Common myeloid progenitor, CD34-positive (primary cell): ENCODE measurements at places on chromosomes 12 and 14.

DNA sequence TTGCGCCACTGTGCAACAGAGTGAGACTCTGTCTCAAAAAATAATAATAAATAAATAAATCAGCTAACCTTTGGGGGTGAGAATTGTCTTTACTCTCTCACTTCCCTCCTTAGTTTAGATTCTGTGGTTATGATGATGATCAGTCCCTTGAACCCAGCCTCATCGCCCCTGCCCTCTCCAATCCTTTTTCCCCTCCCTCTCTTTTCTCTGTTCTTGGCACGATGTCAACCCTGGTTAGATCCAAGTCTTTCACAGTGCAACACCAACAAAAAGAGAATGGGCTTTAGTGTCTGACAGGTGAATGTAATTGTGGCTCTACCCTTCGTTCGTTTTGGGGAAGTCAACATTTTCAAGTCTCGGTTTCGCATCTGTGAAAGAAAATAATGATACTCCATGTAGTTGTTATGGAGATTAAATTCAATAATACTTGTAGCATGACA lies 59.0 kb downstream of the NTN4 start:
- no peak for DNase-seq

DNA sequence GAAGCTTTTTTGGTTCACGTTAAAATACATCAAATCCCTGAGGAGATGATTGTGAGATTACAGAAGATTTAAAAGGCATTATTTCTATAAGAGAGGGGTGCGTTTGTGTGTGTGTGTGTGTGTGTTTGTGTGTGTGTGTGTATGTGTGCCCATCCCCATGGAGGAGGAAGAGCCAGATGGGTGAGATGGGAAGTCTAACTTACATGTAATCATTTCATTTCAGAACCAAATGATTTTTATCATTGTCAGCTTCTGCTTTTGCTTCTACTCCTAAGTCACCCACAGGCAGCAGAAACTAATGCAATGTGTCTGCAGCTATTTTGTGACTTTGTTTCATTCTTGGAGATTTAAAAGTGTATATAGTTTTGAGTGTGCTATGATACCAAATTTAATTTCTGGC lies 68.7 kb downstream of the SLC4A8 start:
- peak; percentile 36 for DNase-seq

DNA sequence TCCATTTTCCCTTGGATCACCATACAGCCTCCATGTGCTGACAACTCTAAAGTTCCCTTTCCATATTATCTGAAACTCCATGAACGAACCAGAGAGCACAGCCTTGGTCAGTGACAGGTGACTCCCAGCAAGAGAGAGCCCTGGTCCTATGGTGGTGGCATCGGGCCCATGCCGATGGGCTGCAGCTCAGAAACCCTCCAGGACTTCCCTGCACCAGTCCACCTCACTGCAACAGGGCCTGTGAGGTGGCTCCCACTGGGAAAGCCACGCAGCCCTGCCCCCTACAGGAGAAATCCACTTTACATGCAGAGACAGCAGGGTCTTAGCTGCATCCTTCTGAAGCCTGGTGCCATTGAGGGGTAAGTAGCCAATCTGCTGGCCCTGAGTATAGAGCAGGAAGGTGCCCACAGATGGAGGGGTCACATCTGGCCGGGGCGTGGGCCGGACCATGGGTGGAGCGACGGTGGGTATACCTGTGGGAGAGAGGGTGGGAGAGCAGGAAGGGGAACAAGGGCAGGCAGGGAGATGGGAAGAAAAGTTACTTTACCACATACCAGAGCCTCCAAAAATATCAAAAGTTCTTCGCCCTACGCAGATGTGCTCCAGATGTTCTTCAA lies 24.7 kb downstream of the RTRAF start:
- no peak for DNase-seq

DNA sequence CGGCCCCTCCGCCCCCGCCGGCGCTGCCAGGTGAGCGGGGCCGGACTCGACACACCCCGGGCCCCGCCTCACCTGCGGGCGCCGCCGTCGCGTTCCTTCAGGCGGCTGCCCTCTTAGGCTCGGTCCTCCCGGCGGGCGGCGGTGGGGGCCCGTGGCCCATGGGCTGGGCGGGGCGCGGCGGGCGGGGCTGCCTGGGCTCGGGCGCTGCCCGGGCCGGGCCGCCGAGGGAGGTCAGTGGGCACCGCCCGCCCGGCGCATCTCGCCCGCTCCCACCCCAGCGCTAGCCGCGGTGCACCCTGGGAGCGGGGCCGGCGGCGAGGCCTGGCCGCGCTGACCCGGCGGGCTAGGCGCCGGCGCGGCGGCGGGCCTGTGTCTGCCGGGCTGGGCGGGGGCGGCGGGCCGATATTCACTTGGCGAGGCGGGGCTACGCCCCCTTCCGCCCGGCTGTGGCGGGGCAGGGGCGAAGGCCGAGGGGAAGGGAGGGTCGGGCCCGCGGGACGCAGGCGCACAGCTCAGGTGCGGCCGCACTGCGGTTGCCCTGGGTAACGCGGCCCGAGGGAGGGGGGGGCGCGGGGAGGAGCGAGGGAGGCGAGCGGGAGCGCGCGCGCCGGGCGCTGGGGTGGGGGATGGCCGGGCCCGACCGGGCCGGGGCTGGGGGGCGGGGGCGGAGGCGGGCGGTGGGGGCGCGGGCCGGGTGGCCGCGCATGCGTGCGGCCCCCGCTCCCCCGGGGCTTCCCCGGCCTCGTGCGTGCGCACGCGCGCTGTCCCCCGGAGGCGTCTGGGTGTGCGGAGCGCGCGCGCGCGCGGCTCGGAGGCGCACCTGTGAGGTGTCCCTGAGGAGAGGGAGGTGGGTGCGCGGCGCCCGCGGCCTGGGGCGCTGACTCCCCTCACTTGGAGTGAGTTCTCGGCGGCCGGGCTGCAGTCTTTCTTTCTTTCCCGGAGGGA lies at the start of the genes CCDC92 and ZNF664:
Gene CCDC92, minus strand, starts transcription at position 375 of the 945 bp plus-strand sequence. CDS start 28,526 bp downstream, outside the sequence.
Gene ZNF664, plus strand, starts transcription at position 759 of the 945 bp plus-strand sequence. CDS start 38,930 bp downstream, outside the sequence.
- DNase-seq: peak; percentile 91

GRCh38 chr12:17342381-17342961 lies 736.5 kb upstream of the LMO3 start:
- no peak for DNase-seq

DNA sequence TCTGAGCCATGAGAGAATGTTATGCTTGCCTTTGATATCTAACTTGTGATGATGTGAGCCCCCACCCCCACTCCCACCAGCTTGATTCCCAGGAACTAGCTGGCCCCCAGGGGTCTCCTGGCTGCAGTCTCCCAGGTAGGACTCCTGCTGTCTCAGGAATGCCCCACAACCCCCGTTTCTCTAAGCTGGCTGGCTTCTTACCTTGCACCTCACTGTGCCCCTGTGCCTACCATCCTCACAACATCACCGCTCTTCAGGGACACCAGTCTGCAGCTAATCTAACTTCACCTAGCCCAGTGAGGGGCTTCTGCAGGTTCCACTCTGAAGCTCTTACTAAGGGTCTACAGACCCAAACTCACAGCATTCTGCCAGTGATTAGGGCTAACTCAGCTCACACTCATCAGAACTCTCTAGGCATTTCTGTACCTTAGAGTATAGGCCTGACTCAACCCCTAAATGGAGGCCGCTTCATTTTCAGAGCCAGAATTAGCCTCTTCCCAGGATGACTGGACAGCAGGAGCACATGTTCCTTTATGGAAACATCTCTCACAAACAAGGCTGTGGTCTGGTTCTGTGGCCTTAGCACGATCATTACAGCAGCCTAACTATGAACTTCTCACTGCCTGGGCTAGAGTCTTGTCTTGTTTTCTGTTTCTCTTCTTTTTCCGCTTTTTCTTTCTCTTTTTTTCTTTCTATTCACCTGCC lies 72.8 kb upstream of the IFNG-AS1 start:
- DNase-seq: no peak

DNA sequence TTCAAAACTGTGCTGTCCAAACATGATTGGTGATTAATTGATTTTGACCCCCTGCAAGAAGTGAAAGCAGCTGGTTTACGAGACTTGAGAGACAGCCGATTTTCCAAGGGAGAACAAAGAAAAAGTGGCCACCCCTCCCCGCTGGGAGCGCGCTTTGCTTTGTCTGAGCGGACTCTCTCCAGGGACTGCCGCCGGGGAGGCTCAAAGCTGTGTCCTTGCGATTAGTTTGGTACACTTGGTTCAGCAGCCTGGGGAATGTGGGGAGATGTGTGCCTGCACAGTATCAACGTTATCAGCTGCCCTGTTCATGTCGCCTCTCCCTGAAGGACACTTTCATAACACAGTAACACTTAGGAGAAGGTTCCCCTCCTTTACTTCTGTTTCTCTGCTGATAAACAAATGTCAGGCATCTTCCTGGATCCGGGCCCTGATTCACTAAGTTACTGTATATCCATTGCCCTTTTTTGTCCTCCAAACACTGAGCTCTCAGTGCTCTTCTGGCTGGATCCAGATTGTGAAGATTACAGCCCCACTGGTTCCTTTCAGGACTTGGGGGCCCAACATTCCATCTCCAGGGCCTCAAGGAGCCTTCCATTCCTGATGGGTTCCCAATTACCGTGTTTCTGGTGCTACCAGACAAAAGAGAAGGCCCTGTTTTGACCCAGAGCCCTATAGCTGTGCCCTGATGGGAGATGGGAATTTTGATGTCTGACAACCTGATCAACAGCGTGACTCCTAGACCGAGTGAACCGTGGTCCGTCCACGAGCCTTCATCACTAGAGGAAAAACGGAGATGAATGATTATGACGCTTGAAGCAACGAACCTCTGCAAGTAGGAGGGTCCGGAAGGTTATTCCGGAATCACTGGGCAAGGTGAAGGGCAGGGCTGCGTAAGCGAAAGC lies 31.7 kb upstream of the TUBA1C start:
- peak; percentile 41 for DNase-seq

GRCh38 chr14:28373721-28374120 lies 392.9 kb upstream of the FOXG1 start:
- DNase-seq: no peak

DNA sequence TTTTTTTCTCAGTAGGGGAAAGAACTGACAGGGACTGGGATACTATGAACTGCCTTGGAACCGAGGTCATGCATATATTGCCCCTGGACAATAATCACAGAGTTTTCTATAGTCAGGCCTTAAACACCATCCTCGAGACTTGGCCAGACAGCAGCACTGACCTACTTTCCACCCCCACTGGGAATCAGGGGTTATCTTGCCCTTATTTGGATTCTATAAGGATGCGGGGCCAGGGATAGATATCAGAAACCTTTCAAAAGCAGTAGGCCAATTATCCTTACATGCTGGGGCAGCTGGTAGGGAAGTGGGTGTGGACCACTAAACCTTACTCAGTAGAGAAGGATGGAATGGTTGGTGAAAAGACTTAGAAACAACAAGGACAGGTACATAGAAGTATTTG lies 2.0 kb downstream of the ZNF219 start:
- DNase-seq: no peak

DNA sequence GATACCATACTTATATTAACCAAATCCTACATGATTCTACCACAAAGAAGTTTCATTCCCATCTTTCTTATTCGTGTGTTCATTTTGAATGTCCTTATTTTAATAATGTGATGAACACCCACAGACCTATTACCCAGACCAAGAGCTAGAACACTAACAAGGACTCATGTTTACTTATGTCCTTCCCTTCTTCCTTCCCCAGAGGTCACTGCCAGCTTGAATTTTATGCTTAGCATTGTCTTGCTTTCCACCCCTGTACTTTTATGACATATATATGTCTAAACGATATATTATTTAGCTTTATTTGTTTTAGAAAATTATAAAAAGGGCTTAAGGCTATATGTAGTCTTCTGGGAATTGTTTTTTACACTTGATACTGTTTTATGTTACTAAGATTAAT lies 238.6 kb downstream of the LRIG3 start:
- DNase-seq: no peak

GRCh38 chr12:12466157-12466556 lies 96.5 kb downstream of the DUSP16 start:
- peak; percentile 28 for DNase-seq

GRCh38 chr12:70486588-70486987 lies 120.5 kb downstream of the KCNMB4 start:
- DNase-seq: no peak

GRCh38 chr12:42582050-42582449 lies 7.5 kb downstream of the PRICKLE1 start:
- no peak for DNase-seq

DNA sequence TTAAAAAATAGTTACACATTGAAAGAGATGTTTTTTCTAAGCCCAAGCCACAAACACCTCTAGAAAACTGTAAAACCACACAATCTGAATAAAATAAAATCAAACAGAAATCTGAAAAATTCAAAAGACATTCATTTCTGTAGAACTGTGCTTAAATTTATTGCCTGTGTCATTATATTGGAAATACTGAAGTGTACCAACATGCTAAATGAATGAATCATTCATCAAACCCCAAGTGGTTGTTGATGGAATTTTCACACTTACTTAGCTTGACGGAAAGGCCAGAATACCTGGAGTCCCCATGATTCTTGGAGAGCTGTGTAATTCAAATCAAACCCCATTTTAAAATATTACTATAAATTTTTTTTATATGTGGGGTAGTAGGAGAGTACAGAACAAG lies 2.7 kb downstream of the KITLG start:
- DNase-seq: peak; percentile 10
